NCI-H2171 (cell line): ENCODE measurements at places on chromosomes 3 and 15.

DNA sequence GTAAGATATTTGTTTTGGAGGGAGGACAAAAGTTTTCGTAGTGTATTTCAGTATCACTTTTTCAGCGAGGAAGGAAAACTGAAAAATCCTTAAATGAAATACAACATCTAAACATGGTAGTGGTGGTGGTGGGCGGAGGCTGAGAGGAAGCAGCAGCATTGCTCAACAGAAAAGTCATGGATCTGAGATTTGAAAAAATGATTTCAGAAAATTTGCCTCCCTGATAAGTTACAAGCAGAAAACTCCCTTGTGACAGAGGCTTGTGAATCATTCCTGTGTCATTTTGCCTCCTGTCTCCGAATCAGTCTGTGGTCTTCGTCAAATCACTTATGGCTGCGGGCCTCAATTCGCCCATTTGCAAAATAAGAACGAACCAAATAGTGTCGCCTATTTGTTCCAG, 965 bp upstream of the CRBN start:
- DNase-seq: no peak

DNA sequence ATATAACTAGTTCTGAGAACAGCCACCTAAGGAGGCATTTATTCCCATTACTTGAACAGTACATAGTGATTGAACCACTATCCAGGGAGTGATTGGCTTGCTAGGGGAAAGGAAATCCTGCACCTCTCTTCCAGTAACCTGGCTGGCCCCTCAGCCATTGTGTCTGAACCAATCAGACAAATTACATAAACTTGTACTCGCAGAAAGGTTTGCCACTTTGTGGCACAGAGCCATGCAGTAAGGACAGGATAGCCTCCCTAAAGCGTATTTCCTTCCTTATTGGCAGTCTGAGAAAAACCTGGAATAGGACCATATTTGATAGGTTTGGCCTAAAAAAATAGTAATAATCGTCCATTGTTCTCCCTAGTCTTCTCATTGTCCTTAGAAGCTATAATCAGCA, 19.0 kb downstream of the CMSS1 start:
- DNase-seq: no peak

DNA sequence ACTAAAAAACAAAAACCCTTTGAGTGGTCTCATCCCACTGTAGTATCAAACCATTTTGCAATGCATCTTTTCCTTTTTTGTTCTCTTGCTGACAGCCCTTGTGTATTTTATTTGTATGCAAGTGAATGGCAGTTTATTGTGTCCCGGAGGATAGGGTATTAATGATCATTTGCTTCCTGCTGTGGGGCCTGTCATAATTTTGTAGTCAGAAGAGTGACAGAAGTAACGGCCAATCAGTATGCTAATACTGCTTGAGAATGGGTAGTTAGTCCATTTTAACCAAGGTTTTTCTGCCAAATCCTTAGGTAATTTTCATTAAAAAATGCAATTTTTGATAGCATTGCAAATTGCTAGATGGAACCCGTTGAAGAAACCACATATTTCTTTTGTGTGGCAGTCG, 75.5 kb upstream of the PLSCR5 start:
- no peak for DNase-seq

DNA sequence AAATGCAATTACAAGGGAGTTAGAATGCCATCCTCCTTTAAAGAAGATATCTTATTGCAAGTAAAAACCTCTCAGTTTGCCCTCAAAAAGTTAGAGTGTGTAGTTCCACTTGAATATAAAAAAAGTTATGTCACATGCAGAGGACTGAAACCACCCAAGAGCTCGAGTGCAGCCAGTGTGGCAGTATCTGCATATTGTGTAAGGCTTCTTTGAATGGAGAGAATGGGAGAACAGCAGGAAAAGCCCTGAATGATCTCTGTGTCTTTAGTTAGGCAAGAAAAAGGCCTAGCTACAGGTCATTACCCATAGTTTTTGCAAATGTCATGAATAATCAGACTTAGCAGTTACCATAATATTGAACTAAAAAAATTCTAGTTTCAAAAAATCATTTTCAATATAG, 13.9 kb upstream of the TEX9 start:
- DNase-seq: no peak

DNA sequence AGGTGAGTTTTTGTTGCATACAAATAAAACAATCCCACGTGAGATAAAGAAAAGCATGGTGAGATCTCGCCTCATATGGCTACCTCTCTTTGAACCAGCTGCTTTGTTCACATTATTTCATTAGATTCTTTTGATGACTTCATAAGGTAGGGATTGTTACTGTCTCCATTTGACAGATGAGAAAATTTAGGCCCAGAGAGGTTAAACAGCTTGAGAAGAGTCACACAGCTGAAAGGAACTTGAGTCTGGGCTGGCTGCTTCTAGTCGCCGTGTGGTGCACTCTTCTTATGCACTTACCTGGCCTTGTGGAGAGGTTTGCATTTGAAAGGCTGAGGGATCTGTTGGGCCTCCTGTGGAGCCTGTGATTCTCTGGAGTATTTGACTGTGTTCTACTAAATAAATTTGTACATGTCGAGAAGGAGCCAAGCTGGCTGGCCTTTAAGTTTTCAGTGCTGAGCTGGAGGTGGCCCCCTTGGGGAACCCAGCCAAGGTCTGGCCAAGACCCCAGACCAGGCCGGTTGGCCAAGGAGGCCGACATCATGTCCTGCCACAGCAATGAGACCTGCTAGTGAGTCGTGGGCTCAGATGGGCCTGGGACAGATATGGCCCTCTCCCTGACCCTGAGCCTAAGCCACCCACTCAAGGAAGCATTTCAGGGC, 125.1 kb downstream of the SMAD6 start:
- DNase-seq: no peak

DNA sequence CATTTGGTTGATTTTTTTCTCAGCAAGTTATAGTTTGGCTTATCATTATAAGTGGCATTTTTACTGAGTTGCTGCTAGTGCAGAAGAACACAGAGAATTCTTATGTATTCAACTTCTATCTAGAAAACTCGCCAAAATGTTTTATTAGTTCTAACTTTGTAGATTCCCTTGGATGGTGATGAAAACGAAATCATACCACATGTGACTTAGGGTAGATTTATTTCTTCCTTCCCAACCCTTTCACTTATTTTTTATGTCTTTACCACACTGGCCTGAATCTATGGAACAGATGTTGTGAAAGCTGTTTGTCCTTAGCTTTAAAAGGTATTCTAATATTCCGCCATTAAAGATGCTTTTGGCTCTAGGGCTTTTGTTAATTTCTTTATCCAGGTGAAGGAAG, 503.3 kb upstream of the CFAP20DC start:
- DNase-seq: no peak

GRCh38 chr3:97974996-97975395, 2.8 kb upstream of the RIOX2 start:
- DNase-seq: no peak

DNA sequence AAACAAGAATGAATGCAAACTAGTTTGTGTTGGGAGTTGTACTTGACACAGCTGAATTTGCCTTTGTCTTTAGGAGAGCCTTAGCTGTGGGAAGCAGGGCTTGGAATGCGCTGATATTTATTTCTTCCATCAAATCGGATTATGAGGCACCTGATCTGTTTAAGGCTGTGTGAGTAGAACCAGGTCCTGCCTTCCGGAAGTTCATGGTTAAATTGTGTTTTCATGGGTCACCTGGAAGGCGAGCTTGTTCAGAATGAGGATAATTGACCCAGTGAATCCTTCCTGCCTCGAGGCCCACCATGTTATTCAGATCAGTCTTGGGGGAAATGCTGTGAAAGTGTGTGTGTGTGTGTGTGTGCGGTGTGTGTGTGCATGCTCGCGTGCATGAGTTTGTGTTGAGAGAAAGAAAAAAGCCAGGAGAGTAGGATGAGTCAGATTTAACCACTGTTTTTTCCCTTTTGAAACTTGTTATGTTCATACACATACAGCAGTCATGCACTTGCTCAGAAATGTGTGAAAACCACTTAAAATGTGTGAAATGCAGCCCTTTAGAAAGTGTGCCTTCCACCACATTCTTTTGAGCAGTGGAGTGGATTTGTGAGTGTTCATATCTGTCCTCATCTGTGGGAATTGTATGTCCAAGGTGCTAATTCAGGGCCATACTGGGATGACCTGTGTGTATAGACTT, 36.7 kb downstream of the SMAD3 start:
- no peak for DNase-seq

DNA sequence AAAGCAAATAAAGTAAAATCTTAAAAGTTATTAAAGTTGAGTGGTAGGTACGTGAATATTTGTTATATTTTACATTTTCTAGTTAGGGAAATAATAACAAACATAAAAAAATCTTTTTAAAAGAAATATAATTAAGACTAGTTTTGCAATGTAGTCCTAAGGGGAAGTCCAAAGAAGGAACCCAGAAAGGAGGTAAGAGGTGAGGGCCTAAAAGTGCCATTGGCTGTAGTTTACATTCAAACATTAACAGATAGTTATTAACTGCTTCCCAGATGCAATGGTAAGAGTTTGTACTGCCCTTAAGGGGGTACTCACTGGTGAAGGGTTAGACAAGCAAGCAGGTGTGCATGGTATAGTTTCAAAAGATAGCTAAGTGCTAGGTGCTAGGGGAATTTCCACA, 79.2 kb downstream of the B3GALNT1 start:
- DNase-seq: no peak

- no peak for DNase-seq
Measured at GRCh38 chr15:77529394-77530159, 103.1 kb downstream of the LINGO1 start.

DNA sequence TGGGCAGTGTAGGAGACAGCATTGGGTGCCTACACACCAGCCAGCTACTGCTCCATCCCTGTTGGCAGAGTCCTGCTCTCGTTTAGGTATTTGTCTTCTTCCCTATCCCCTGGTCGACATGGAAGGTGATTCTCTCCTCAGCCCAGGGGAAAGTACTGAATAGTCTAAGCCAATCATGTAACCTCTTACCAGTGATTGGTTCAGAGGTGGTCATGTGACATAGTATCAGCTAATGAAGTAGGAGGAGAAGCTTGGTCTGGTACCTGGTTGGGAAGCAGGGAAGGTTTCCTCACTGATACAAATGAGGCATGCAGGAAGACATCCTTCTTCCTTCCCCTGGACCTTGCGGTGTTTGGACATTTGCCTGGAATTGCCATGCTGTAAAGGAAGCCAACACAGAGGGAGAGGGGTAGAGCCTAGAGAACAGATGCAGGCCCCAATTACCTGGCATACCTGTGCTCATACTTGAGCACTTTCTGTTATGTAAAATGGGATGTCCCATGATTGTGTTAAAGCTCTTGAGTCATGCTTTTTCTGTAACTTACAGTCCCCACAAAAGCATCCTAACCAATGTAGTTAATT, 32.7 kb upstream of the RASGRP1 start:
- DNase-seq: no peak

- DNase-seq: no peak
Measured at GRCh38 chr3:106119614-106120082, 250.8 kb upstream of the CBLB start.

DNA sequence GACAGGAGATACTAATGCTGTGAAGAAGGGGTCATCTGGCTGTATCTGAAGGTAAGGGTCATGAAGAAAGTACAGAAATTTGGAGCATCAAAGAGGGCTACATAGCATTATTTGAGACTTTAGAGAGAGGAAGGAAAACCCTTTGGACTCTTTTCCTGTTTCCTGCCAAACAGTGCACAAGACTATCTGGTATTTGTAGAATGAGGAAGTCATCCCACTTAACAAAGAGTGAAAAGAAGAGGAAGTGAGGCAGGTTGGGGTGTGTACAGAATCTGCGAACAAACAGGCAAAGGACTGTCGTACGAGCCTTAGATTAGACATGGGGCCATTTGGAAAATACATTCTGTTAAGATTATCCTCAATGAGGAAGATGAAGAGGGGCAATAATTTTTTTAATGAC, 546.8 kb upstream of the EPHA6 start:
- no peak for DNase-seq

DNA sequence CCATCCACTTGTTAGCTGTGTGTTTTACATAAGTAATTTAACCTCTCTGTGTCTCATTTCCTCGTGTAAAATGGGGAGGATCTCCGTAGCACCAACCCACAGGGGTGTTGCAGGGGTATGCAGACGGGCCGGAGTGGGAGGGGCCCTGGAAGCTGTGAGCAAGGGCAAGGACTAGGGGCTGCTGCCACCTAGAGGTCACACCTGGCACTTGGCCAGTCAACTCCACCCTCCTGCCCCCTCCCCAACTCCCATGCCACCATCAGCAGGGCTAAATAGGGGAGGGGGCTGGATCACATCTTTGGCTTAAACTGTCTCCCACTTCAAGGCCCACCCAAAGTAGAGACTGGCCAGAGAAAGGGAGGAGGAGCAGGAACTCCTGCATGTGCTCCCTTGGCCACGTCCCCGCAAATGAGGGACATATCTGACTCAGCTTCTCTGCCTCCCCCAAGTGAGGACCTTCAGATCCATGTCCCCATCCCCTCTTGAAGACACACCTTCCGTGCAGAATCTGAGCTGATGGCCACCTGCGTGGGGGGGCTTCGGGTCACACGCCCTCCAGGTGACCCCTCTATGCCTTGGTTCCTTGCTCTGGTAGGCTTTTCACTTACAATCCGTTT, 2.6 kb downstream of the CCDC9B start:
- DNase-seq: peak; percentile 29

GRCh38 chr15:55546718-55547117, 38.7 kb upstream of the DNAAF4 start:
- DNase-seq: no peak

DNA sequence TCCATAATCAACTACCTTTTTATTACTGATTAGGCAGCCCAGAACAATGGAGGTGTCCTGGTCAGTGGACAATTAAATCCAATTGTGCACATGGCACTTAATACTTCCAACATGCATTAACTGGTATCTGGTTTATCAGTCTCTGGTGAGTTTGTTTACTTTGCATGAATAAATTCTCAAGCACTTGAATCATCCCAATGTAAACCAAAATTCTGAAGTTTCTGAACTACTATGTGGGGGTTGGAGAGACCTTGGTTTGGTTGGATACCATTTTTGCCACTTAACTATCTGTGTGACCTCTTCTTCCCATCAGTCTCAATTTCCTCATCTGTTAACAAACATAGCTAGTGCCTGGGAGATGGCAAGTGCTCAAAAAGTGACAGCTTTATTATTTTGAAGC, 70.5 kb upstream of the MAP4 start:
- DNase-seq: no peak

DNA sequence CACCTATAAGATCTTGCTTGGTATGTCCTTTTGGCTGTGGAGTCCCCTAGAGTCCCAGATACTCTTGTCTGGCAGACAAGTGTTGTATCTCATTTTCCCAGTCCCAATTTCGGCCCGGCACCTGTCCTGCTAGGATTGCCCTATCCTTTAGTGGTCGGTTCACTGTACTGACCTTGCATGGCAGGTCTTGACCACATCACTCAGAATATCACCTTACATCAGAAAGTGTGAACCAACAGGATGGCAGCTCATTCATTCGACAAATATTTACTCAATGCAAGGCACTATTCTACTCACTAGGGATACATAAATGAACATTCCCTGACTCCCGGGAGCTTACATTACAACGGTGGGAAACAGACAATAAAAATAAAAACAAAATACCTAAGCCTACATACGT, 5.7 kb upstream of the CCDC80 start:
- no peak for DNase-seq
